ENCODE measurements at places on chromosomes 5 and 9.
A peak's percentile ranks its signal among the peaks of the same experiment; 100 is the strongest.

- no peak for DNase-seq
These were observed 206.1 kb downstream of the PRELID2 start for GRCh38 chr5:145629047-145629446.

- no peak for DNase-seq
These were observed 17.6 kb upstream of the SHOC1 start for GRCh38 chr9:111812337-111812736.

- no peak for DNase-seq
These were observed 166.1 kb downstream of the SLC28A3 start for GRCh38 chr9:84174486-84174885.

DNA sequence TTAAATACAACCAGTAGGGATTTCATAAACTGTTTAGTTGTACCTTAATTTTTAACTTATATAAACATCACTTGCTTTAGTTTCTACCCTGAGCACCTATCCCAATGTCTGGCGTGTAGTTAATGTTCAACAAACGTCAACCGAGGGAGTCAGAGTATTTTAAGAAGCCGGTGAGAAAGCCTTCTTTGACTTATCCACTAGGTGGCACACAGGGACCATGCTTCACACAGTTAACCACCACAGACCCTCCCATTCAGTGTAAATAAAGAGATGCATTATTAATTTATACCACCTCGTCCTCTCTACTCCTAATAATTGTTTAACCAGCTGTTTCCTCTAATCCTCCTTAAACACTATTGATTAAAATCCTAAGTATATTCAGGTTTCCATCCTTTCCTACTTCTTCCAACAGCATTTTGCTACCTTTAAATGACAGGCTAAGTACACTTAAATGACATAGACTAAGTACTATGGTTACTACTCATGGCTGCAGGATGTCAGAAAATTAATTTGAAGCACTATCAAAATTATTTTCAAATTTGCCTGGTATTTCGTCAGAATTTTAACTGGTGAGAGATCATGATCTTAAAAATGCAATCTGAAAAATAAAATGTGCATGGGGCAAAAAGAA, 2.3 kb downstream of the HAPLN1 start:
- peak; percentile 70 for DNase-seq

GRCh38 chr9:6566409-6567139, 79.0 kb downstream of the GLDC start:
- DNase-seq: no peak

DNA sequence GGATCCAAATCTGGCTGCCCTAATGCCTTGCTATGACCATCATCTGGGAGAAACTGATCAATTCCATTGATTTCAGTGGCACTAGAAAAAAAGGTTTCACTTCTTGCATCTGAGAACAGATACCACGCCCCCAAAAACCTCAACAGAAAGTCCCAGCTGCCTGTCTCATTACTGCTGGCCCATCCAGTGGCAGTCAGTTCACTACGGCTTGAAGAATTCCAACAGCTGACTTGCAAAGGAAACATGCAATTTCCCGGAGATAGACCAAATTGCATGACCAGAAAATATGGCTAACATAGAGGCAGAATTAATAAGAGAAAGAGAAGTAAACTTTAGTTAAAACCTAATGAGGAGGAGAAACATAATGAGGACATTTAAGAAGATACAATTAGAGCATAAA, 48.6 kb downstream of the UGCG start:
- no peak for DNase-seq

DNA sequence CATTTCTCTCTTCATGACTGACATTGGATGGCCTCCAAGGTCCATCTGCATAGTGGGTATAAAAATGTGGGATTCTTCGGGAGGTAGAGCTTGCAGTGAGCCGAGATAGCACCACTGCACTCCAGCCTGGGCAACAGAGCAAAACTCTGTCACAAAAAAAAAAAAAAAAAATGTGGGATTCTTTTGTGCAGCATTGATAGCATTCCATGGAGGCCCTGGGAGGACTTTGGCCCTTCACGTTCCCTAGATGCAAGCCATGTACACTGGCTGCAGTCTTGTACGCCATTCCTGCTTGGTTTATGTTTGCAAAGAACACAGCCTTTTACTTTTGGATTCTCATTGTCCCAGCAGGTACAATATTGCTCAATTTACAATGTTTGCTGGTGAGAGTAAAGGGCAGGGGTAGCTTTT, 157.8 kb downstream of the SLCO4C1 start:
- DNase-seq: no peak

- DNase-seq: no peak
These were observed 86.9 kb upstream of the TTC23L start for GRCh38 chr5:34751807-34752736.

- DNase-seq: no peak
These were observed 44.1 kb downstream of the UGCG start for GRCh38 chr9:111940697-111941096.

- no peak for DNase-seq
These were observed 12.6 kb upstream of the KIF27 start for GRCh38 chr9:83933790-83934189.

GRCh38 chr9:34547960-34548611, 25.3 kb upstream of the ENHO start:
- DNase-seq: peak; percentile 87

DNA sequence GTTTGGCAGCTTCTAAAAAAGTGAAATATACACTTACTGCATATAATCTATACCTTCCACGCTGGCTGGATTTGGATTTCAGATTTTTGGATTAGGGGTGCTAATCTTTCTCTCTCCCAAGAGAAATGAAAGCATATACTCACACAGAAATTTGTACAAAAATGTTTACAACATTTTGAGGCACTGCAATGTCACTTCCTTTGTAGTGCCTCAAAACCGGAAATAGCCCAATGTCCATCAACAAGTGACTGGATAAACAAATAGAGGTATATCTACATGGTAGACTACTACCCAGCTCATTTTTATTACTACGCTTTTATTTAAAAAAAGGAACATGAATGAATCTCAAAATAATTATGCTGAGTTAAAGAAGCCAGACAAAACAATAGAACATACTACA, 74.0 kb upstream of the MIER3 start:
- DNase-seq: no peak

- no peak for DNase-seq
These were observed 97.6 kb downstream of the SEMA6A start for GRCh38 chr5:116476897-116477537.

DNA sequence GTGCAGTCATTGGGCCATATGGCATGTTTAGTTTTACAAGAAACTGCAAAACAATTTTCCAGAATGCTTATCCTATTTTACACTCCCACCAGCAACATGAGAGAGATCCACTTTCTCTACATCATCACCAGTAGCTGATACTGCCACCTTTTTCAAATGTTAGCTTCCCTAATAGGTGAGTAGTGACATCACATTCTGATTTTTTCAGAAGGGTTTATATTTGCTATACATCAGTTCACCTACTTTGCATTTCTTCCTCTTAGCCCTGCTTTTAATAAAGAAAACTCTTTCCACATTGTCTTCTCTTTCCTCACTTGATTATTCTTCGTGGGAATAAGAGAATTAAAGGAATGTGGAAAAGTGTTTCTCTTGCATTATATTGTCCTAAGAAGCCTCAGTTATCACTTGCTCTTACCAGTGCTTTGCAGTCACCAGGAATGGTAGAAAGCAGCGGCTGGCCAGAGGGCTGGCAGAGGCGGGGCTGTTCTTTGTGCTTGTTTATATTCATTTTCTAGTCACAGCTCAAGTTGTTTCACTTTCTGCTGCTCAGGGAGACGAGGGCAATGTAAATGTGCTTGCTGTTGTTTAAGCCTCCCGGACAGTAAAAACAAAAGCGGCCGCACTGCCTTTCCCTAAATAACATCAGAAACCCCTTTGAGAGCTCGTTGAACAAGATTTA, 164.8 kb downstream of the HSD17B3 start:
- DNase-seq: no peak

DNA sequence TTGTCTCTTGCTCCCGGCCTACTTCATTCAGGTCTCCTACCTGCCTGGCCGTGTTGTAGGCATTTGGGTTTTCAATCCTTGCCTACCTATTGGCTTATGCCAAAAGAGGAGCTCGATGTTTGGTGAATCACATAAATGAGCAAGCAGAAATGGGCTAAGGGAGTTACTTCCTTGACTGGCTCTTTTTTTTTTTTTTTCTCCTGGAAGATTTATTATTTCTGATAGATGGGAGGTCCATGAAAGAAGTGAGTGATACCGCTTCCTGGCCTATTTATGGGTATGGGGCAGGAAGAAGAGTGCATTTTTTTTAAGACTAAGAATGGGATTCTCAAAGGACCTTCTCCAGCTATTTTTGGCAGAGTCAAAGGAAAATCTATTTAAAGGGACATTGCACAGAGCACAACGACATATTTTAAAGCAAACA, 294.1 kb downstream of the ARHGAP26 start:
- no peak for DNase-seq

DNA sequence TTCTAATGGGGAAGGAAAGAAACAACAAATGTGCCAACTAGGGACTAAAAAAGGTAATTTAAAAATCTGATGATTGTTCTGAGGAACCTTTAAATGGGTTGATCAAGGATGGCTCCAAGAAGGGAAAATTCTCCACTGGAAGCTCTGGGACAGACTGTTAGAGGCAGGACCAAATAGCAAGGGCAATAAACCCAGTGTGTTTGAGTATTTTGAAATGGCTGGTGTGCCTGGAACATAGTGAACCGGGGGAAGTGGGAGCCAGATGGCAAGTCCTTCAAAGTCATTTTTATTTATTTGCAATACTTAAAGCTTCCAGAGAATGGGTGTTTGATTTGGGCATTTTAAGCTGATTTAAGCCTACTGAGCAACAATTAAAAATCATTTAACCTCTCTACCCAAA, 587.7 kb upstream of the MEF2C start:
- DNase-seq: no peak

GRCh38 chr9:117305454-117305853, 109.4 kb downstream of the ASTN2 start:
- DNase-seq: no peak

DNA sequence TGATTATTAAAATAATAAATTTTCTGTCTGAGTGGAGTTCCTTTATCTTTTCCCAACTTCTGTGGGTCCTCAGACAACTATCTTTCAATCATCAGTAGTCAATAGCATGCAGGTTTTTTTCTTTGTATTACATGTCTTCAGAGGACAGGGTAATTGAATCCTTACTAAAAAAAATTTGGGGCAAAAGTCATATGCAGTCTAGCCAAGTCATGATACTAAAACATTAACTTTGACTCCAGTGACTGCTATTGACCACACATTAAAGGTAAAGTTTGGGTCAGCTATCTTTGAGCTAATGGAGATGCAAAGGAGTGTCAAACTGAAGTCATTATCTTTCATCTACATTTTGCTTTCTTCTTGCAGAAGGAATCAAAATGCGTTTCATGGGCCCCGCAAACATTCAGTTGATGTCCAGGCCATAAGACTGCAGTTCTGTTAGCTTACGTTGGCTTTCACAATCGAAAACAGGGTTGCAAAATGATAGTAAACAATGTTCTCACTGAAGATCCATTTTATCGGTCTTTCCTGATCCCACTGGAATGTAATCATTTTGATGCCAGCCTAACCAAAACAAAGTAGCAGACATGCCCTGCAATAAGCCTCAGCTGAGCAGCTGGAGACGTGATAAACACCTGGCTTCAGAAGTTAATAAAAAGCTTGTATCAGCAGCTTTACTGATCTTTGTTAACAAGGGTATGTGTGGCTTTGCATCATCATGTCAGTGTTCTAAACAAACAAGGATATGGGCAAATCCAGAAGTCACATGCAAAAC, 186.1 kb upstream of the PRLR start:
- no peak for DNase-seq

DNA sequence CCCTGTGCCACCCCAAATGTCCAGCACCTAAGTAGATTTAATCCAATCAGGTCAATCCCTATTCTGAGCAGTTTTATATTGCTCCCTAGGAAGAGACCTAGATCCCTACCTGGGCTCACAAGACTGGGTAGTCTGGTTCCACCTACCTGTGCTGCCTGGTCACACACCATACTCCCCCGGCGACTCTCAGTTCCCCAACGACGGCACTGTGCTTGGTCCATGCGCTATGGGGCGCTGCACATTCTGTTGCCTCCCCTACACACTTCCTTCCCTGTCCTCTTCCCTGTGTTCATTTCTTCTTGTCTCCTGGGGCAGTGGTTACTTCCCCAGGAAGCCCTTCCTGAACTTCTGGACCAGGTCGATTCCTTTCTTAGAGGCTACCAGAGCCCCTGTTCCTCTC, 109.9 kb upstream of the IL12B start:
- DNase-seq: no peak

GRCh38 chr5:53946405-53947100, 363.8 kb downstream of the ARL15 start:
- no peak for DNase-seq

DNA sequence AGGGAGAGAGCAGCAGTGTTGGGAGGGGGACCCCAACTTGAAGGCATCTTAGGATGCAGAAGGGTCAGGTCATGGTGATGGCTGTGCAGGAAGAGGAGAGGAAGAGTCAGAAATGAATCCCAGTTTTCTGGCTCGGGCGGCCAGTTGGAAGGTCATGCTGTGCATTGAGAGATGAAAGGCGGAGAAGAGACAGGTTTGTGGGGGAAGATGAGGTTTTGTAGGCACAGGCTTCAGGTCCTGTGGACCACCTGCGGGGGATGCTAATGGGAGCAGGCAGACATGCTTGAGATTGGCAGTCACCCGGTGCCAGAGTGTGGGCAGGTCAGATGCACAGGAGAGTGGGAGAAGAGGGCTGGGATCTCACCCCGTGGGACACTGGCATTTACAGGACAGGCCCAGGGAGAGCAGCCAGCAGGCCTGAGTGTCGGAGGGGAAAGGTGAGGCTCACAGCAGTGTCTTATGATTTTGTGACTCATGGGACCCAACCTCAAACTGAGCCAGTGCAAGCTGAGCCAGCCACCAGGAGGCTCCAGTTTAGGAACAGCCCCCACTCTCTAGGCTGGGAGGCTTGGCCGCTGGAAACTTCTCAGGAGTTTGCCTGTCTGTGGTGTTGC, 17.5 kb downstream of the STXBP1 start:
- no peak for DNase-seq

DNA sequence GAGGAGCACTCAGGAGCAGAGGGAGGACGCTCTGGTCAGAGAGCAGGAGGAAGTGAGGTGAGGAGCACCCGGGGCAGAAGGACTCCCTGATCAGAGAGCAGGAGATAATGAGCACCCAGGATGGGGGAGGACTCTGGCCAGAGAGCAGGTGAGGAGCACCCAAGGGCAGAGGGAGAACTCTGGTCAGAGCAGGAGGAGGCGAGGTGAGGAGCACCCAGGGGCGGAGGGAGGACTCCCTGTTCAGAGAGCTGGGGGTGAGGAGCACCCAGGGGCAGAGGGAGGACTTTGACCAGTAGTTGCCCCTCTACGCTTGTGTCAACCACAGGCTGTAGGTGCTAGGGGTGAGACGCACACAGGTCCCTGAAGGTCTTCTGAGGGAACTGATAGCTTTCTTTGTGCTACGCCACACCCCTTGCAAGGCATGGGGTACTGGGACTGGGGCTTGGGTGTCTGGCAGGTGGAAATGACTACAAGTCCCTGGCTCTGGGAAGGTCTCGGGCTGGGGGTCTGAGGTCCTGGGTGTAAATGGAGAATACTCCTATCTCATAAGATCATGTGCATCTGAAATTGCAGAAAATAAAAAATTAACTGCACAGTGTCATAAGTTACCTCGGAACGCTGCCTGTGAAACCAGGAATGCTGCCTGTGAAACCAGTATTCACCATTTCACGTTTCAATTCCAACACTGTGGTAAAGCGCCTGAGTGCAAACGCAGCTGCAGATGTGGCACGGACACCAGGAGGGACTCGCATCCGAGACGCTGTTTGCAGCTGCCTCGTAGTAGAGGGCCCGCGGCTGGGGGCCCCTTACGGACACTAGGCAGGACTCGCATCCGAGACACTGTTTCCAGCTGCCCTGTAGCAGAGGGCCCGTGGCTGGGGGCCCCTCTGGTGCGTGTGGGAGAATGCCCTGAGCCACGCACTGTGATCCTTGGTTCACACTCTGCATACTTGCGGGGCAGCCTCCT, 27.0 kb upstream of the SLC6A3 start:
- DNase-seq: no peak

- DNase-seq: no peak
These were observed 1.4 kb downstream of the IQGAP2 start for GRCh38 chr5:76404223-76405211.
